ENCODE measurements at places on chromosomes 11 and 22.

- DNase-seq: no peak
Measured at GRCh38 chr11:10503221-10503620, 37.8 kb downstream of the RNF141 start.

DNA sequence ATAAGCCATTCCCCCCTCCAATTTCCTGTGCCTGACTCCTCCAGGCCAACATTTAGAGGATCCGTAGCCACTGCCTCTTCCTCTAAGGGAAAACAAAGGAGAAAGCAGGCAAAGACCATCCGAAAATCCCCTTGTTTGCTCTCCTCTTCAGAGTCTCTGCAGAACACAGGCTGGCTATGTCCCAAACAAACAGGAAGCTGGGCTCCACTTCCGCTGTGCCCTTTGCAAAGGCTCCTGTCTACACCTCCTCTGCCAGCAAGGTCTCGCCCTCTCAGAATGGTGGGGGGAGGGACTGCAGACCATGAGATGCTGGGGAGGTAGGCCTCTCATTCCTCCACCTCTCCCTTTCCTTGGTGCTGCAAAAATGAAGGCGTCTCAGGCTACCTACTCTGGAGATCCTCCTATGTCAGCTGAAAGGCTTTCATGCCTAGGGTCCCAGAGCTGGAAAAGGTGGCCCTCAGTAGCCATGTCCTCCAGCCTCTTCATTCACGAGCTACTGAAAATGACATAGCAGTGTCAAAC lies 596.2 kb downstream of the BUD13 start:
- no peak for DNase-seq

GRCh38 chr22:25202290-25202921 lies 2.7 kb downstream of the CRYBB3 start:
- peak; percentile 73 for DNase-seq

- DNase-seq: no peak
Measured at GRCh38 chr11:84981301-84981700, 645.8 kb downstream of the DLG2 start.

- no peak for DNase-seq
Measured at GRCh38 chr11:18248561-18248960, at the start of gene SAA2. Gene SAA2 (minus strand): TSS chr11:18248668. CDS start chr11:18248011, 657 bp downstream.

GRCh38 chr11:125071435-125071834 lies 8.3 kb downstream of the SLC37A2 start:
- DNase-seq: no peak

- DNase-seq: no peak
Measured at GRCh38 chr22:44452531-44453420, 45.3 kb downstream of the RTL6 start.

DNA sequence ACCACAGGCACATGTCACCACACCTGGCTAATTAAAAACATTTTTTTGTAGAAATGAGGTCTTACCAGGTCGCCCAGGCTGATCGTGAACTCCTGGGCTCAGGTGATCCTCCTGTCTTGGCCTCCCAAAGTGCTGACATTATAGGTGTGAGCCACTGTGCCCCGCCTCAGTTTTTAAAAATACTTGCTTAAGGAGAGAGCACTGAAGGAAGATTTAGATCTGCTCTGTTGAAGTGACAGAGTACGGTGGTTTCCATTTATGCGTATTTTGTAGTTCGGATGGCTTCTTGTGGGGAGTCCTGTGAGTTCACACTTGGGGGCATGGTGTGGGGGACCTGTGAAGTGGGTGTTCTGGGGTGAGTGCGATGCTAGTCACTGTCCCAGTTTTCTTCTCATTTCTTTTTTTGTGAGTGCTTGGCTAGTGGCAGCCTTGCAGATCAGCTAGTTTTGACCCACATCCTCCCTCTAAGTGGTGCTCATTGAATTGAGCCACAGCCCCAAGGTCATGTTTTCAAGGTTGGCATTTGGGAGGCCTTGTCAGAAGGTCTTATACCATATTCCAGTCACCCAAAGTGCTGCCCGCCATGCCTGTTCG lies 31.5 kb downstream of the PTPRJ start:
- DNase-seq: no peak

GRCh38 chr11:69704508-69705253 lies 859 bp upstream of the FGF19 start:
- no peak for DNase-seq

GRCh38 chr22:26977741-26978376 lies 320.5 kb downstream of the MIAT start:
- DNase-seq: no peak

DNA sequence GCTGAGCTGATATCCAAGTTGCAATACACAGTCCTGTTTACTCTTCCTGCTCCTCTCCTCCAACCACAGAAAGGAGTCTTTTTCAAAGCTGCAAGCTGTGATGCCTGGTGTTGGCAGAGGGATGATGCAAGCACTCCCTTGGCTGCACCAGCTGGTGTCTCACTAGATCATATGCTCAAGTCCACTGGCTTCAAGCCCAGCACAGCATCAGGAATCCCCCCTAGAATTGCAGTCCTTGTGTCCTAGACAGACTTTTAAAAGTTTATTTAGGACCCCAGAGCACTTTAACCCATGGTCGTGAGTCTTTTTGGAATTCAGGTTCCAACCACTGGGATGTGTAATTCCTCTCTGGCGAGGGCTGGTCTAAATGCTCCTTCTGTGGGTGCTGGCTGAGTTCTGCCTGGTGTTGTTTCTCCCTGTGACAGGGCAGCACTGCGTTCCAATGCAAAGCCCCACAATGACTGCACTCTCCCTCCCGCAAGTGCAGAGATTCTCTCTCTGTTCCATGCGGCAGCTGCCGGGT lies 1.9 kb upstream of the HEPN1 start:
- no peak for DNase-seq

DNA sequence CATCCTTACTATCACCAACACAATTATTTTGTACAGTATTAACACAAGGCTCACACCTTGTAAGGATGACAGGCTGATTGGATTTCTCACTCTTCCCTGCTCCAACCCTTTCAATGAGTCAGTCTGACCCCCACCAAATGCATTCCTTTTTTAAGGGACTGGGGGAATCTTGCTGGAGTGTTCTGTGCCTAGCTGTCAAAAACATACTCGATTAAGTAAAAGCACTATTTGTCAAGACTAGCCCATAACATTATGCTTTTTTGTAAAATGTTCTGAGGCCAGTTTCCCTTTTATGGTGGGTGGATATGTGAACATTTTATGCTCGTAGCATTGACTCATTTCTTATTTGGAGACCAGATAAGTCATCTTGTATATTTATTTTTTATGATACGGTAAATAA lies 87.2 kb downstream of the PDHX start:
- no peak for DNase-seq

DNA sequence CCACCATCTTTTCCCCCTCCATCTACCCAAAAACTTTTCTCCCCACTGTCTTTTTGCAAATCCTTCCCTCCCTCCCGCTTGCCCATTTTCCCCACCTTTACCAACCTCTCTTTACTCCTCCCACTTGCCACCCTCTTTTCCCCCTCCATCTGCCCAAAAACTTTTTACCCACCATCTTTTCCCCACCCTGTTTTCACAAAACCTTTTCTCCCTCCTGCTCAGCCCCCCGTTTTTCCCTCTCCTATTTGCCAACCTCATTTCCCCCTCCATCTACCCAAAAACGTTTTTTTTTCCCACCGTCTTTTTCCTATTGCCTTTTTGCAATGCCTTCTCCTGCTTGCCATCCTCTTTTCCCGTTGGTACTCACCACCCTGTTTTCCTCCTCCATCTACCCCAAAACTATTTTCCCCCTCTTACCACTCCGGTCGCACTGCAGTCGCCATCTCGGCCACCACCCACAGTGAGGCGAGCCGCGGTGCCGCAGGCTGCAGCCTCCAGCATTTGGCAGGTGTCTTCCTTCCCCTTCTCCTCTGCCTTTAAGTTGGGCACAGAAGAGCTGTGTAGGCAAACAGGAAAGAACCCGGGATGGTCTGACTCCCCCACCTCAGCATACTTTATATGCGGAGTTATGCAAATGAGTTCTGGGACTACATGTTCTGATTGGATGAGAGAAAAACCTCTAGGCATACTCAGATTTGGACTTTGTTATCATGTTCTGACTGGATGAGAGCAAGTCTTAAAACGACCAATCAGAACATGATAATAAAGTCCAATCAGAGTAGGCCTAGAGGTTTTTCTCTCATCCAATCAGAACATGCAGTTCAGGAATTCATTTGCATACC lies 121.2 kb upstream of the VPREB1 start:
- DNase-seq: peak; percentile 17

- peak; percentile 23 for DNase-seq
Measured at GRCh38 chr11:60367009-60367408, 11.3 kb upstream of the MS4A7 start.

DNA sequence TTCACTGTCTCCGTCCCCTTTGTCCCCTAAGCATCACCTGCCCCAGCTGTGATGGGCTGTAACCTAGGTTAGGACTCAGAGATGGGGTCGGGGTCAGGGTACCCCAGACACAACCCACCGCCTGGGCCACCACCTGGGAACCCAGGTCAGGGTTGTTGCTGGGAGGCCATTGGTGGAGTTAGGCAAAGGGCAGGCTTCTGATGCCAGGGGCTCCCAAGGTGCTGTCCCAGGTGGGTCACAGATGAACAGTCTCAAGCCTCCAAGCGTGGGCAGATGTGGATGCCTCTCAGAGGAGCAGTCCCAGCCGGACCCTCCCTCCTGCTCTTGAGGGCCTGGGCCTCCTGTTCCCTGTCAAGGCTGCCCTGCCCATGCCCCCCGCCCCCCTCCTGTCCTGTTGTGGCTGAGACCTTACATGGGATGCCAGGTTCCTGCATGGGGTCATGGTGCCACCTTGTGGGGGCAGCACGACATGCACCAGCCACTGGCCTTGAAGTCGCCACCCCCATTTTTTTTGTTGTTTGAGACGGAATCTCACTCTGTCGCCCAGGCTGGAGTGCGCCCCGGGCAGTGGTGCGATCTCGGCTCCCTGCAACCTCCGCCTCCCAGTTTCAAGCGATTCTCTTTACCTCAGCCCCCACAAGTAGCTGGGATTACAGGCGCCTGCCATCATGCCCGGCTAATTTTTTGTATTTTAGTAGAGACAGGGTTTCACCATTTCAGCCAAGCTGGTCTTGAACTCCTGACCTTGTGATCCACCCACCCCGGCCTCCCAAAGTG lies 12.1 kb downstream of the GATD1 start:
- peak; percentile 82 for DNase-seq

GRCh38 chr11:1074244-1075221 lies at the start of gene MUC2:
Gene MUC2 (plus strand): TSS chr11:1074874.
- no peak for DNase-seq

DNA sequence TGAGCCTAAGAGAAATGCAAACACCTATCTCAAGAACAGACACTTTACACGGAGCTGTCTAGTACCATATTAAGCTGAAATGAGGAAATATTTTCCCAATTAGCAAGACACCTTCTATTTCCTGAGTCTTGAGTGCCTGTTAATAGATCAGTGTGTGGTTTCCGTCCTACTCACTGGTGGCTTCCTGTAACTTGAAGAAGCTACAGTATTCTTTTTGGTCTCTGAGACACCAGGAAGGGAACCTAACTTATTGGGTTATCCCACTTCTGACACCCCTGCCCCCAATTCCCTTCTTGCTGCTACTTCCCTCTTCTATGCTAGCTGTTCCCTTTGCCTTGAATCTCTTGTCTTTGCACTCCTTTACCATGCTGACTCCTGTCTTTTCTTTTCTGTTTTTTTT lies 92.7 kb downstream of the FDX1 start:
- DNase-seq: peak; percentile 9

DNA sequence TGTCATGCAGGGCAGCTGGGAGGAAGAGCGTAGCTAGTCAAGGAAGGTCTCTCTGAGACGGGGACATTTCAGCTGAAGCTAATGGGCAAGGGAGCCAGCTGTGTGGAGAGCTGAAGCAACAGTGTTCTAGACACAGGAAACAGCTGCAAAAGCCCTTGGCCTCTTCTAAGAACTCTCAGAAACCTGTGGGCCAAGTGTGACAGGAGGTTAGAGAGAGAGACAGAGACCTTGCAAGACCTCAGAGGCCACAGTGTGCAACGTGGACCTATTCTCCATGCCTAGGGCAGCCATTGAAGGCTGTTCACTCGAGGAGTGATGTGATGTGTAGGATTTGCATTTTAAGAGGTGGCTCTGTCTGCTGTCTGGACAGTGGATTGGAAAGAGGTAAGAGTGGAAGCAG lies 48.7 kb upstream of the TNRC6B start:
- DNase-seq: peak; percentile 66

DNA sequence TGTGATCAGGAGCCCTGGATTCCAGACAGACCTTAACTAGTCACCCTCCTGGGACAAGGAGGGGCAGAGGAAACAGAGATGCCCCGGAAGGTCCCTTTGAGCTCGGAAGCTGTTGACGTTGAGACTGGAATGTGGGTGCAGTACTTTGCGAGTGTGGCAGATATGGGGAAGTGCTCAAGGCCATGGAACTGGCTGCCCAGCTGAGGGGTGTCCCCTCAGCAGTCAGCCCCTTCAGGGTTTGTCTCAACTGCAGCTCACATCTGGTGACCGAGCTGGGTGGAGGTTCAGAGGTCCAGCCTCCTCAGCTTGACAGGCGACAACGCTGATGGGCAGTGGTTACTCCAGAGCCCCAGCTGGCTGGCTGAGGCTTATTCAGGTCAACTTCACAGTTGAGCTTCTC lies 150.3 kb upstream of the SNX19 start:
- no peak for DNase-seq

- no peak for DNase-seq
Measured at GRCh38 chr22:17115236-17115635, 5.9 kb downstream of the TMEM121B start.

DNA sequence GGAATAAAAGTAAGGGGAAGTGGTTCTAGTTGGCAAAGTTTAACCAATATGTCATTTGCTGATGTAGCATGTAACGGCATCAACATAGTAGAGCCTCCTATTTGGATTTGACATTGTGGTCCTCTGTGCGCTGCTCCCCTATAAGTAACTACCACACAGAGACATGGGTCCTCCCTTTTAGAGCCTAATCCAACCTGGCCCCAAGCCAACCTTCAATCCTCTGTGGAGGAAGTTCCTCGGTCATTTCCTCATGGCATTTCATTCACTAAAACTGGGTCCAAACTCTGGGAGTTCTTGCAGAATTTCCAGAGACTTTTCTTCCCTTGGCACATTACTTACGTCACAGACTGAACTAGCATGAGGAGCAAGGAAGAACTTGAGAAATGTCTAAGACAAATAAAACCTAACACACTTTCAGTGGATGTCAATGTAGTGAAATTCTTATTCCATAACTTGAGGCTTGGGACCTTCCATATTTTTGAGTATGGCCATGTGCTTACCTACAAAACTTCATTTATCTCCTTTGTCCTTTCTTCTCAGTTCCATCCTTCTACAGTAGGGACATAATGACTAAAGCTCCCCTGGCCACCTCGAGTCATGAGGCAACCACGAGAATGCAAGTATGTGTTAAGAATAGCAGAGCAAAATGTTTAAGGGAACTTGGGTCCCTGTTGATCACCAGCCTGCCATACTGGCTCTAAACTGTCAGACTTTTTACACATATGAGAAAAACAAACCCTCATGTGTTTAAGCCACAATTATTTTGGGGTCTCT lies 34.7 kb downstream of the MMP20 start:
- no peak for DNase-seq

DNA sequence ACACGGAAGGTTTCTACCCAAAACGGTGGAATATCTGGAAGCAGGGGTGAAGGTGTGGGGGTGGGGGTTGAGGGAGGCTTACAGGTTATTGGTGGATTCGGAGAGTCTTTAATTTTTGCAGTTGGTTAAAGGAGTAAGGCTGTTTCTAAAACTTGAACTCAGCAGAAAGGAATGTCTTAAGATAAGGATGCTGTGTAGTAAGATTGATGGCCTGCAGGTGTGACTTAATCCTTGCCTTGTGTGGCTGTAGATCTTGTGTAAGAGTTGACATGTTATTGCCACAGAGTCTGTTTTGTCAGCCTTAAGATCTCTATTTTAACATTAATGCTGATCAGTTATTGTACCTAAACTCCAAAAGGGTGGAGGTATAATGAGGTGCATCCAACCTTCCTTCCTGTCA lies 16.4 kb upstream of the OR6M1 start:
- no peak for DNase-seq

Measured in NAMALWA (cell line).